ENCODE measurements at places on chromosomes 11 and 22. TPM values are rescaled to one million over a fixed set of nuclear protein-coding genes. Genes with fewer than 3 reads are reported as not detected.

OR2AT4 gene
- 1.2 TPM for total RNA-seq

CDC45 gene
- 0.98 TPM for total RNA-seq

- DNase-seq: no peak
These were observed 5.7 kb upstream of the PVALB start for GRCh38 chr22:36822581-36822980.

- DNase-seq: no peak
These were observed 40.0 kb downstream of the TENM4 start for GRCh38 chr11:79400717-79401330.

DNA sequence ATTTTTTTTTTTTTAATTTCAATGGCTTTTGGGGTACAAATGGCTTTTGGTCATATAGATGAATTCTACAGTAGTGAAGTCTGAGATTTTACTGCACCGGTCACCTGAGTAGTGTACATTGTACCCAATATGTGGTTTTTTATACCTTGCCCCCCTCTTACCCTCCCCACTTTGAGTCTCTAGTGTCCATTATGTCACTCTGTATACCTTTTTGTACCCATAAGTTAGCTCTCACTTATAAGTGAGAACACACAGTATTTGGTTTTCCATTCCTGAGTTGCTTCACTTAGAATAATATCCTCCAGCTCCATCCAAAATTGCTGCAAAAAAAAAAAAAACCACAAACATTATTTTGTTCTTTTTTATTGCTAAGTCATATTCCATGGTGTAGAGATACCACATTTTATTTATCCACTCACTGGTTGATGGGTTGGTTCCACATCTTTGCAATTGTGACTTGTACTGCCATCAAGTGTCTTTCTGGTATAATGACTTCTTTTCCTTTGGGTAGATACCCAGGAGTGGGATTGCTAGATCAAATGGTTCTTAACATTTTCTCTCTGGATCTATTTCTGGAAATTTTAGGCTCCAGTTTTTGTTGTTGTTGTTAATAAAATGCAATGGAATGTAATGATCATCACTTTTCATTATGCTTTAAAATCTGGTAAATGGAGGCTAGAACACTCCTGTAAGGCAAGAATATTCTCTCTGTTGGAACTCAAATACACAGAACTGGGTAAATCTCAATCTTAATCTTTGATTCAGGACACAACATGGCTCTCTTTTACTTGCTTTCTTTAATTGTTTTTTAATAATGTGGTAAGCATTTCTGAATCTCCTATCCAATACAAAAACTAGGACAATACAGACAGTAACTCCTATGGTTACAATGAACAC lies 10.3 kb downstream of the NEAT1 start:
- DNase-seq: no peak

DNA sequence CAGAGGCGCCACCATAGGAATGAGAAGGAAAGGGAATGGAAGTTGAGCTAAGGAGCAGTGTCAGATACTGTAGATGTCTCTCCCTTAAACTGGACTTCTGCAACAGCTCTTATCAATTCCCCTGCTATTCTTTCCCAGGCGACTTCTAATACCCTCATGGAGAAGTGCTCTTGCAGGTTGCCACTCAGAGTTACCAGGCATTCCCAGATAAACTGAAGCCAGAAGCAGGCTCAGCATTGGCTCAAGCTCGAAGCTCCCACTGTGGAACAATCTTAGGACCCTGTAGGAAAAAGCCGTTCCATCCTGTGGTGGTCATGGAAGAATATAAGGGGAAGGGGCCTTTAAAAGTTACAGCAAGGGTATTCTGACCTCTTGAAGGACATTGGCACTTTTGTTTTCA lies 208.7 kb upstream of the PLET1 start:
- DNase-seq: no peak

DNA sequence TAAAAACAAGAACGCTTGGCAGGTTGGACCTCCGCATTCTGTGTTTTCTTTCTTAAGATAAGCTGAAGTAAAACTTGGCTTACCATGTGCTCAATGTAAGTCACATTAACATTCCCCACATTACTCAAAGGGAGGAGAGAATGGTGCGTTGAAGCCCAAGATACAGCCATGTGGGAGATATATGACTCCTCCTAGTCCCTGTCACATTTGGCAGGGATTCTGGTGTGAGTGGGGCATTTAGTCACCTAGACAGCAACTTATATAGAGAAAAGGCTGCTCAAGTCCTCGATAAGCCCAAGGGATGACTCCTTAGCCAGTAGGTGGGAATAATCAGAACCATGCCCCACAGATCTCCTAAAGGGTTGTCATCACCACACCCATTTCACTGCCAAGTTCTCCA lies 4.6 kb downstream of the PRSS23 start:
- DNase-seq: no peak

GRCh38 chr22:19150482-19151328 lies 613 bp upstream of the GSC2 start:
- DNase-seq: no peak

- DNase-seq: no peak
These were observed 27.3 kb downstream of the INCENP start for GRCh38 chr11:62150887-62151736.

GRCh38 chr22:38429499-38430068 lies 25.4 kb downstream of the KCNJ4 start:
- DNase-seq: no peak

DNA sequence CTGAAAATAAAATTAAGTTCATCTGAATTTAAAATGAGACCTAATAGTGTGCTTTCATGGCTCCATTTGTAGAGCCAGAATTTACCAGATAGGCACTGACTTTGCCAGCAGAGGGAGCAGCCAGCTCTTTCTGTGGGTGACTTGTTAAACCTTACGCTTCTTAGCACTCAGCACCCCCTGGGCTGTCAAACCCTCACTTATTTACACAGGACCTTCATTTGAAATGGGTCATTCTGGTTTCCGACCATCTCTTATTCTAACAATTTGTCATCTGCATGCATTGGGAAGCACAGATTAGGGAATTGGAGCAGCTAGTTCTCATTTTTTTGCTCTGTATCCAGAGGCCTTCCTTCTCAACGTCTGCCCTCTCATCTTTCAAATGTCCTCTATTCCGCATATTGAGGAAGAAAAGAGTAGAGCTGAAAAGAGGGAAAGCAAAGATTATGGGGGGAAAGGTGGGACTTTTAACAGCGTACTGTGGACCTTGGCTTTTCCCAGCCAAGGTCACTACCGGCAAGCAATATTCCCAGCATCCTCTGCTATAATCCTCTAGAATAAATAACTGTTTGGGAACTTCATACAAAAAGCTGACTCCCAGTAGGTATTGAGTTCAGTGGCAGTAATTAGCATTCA lies 3.1 kb downstream of the ASRGL1 start:
- DNase-seq: peak; percentile 62

GRCh38 chr11:26936109-26936508 lies 57.8 kb upstream of the FIBIN start:
- DNase-seq: no peak

GRCh38 chr11:116357784-116358544 lies 414.8 kb downstream of the BUD13 start:
- DNase-seq: no peak

DNA sequence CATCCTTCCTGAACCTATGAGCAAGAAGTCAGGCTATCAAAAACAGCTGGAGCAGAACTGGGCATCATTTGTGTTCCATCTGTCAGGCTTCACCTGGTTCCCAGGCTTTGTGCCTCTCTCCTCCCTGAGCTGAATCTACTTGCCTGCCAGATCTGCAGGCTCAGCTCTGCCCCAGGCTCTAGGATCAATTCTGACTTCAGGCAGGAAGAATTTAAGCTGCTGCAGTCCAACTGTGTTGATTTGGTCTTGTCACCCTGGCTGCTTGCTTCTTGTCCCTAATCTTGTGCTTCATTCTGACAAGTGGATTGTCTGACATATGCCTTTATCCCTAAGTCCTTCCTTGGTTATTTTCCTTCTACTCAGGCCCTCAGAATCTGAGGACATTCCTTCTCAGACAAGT lies 31.6 kb upstream of the CADM1 start:
- DNase-seq: no peak

DNA sequence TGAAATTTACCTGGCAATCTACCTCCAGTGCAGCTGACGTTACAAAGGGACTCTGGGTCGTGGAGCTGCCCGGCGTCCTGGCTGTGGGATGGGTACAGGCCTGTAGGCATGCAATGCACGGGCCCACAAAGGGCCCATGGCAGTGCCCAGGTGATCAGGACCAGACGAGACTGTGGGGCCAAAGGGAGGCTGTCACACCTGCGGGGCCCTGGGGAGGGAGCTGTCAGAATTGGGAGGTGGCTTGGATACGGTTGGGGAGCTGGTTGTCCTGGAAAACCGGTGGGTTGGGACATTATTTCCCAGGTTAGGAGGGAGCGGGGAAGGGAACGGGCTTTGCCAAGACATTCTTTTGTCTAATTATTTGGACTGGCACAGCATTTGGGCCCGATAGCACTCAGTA lies 958.5 kb downstream of the BRD1 start:
- no peak for DNase-seq

- DNase-seq: no peak
These were observed 107.5 kb downstream of the TENM4 start for GRCh38 chr11:79333355-79333754.

- DNase-seq: no peak
These were observed 6.5 kb downstream of the OOSP1 start for GRCh38 chr11:59944720-59945119.

DNA sequence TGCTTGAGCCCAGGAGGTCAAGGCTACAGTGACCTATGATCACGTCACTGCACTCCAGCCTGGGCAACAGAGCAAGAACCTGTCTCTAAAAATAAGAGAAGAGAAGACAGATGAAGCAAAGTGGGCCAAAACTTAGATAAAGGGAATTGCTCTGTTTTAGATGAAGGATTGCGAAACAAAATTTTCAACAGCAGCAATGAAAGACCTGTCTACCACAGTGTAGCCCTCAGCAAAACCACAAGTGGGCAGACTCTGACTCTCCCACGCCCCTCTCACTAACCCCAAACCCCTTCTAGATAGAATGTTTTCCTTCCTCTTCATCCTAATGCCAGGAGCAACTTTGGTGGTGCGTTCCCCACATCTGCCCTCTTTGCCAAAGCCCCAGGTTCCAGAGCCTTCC lies 105.6 kb upstream of the ALDH3B2 start:
- no peak for DNase-seq
